ENCODE measurements at places on chromosomes 4 and X.

- no peak for DNase-seq
Measured at GRCh38 chrX:96591421-96591820, 93.2 kb upstream of the DIAPH2 start.

DNA sequence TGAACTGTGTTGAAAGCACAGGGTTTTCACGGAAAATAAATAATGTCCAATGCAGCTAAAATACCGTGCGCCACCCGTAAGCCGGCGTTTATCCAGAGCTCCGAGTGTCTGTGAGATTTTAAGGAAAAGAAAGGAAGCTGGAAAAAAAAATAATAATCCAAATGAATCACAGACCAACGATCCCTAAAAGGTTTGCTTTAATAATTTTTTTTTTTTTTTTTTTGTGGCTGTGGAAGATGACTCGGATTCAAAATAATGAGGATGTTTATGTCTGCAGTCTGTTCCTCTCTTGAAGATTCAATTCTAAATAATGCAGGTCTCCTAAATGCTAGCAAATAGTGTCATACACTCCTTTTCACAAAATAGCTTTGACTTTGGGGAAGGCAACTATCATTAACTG is 84.6 kb upstream of the PPP2R3B start:
- no peak for DNase-seq

GRCh38 chrX:26851981-26852380 is 611.2 kb downstream of the PPP4R3C start:
- DNase-seq: no peak

GRCh38 chrX:111680988-111681779 is at the start of gene ALG13:
Gene ALG13 (plus strand): TSS chrX:111681170. CDS start chrX:111681219, 49 bp downstream.
- DNase-seq: peak; percentile 91

DNA sequence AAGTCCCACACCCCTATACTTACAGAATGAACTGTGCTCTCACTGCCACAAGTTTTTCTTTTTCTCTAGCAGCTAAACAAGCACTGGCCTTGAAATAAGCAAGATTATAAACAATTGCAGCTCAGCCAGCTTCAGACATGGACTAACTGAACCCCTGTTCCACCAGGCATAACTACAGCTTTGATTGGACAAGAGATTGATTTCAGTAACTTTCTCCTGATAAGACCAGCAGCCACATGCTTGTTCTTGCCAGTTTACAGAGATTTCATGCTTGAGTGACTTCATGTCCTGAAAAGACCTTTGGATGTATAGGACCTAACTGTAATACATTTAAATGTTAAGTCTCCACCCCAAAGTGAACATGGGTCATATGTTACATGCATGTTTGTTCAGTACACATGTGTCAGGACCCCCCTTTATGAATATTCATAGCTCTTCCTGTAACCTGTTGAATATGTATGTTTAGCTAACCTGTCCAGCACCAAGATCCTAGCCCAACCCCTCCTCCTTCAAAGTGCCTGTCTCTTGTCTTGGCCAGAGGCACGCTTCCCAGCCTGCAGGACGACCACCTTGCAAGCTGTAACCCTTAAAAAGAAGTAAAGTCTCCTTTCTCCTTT is 27.9 kb downstream of the ZNF275 start:
- DNase-seq: no peak

DNA sequence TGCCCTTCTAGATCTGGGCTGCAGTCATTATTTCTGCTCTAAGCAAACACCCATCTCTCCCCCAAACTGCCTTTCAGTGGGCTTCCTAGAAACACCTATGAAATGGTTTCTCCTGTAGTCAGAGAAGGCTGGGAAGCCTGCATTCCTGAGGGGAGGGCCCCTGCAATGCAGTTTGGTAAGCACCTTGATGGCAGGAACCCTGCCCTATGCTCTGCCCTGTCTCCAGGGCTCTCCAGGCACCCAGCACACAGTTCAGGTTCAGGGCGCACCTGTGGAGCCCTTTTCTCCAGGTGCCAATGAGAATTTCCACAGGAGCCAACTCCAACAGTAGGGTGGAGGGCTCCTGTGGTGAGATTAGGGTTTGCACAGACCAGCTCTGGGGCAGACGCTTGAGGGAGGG is 69.1 kb upstream of the FBXW7 start:
- DNase-seq: no peak

GRCh38 chrX:12245650-12246645 is 107.7 kb downstream of the FRMPD4 start:
- DNase-seq: no peak

All from OCI-LY7 (cell line).